ENCODE measurements at places on chromosomes 5 and 9.

- no peak for DNase-seq
Observed at GRCh38 chr5:115377468-115378217, 81.2 kb upstream of the CCDC112 start.

DNA sequence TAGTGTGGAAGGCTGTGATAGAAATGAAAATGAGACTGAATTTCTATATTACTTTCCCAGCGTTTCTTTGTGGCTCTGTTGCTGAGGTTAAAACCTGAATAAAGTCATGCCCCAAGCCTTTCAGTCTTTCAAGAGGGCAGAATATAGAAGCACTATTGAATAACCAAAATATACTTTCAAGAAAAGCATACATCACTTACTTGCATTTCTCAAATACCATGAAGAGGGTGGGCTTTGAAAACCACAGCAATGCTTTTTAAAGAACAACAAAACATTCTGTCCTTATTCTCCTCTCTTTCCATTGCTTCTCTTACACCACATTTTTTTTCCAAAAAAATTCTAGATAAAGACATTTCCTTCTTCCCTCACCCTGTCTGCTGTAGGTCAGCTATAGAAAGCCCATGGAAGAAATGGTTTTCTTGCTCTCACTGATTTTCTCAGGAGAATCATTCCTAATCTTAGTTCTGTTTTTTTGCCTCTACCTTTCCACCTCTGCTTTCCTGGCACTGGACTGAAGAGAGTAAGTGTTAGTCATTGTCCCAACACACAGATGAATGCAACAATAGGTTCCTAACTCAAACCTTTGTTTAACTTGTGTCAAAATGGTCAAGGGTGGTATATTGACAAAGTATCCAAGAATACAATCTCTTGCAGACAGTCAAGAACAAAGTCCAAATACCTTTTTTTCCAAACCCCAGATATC lies 51.6 kb downstream of the NUDT12 start:
- DNase-seq: no peak

- DNase-seq: no peak
Observed at GRCh38 chr9:82457891-82458290, 469.3 kb downstream of the SPATA31D1 start.

DNA sequence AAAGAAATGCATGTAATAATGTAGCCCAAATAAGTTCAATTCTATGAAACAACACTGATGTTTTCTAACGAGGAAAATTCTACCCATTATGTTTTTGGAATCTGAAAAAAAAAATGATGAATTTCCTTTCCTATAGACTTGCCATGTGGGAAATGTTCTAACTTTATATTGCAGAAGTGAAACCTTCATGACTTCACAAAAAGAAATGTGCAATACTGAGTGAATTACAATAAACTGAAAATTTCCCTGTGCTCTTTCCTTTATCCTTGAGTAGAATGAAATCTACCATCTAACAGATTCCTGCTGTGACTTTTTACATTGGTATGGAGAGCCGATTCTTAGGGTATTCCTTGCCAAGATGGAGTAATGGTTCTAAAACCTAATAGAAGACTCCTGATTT lies 1622.5 kb downstream of the MAT2B start:
- DNase-seq: no peak

DNA sequence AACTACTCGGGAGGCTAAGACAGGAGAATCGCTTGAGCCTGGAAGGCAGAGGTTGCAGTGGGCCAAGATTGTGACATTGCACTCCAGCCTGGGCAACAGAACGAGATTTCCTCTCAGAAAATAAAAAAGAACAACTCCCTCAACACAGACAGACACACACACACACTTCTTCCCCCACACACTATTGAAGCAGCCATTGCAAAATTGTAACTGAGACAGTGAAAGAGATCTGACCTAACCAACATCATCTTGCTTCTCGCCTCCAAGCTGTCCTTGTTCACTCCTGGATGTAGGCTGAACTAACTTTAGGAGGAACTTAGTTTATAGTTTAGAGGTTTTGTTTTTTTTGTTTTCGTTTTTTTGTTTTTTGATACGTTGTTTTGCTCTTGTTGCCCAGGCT lies 13.0 kb upstream of the PLIN2 start:
- no peak for DNase-seq

DNA sequence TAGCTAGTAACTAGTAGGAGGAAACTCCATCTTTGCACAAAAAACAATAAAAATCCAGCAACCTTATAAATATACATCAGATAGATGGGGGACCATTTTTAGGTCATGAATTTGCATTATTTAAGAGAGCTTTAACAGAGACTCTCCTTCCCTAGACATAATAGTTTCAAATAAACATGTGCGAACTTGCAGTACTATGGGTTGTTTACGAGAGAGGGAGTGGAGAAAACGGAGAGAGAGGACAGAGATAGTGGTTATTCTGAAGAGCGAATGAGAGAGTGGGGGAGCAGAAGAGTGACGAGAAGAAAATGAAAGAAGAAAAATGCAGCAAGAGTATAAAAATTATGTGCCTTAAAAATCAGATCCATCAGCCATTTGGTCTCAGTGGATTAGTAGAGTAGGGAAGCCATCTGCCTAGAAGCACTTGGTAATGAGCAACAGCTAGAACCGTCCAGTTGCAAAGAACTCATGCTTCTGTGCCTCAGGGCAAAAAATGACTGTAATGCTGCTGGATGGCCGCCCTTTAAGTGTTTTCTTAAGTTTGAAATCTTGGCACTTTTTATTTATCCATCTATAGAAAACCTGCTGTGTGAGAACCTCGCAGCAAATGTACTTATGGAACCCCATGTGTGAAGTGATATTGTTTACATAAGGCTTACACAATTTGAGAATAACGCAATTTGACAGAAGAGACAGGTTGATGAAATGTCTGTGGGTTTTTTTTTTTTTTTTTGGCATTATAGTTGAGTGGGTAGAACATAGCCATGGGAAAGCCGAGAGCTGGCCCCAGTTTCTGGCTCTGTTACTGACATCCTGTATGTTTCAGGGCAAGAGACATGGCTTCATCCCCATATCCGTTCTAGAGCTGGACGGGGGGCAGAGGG lies 95.6 kb upstream of the ZNF608 start:
- DNase-seq: no peak

DNA sequence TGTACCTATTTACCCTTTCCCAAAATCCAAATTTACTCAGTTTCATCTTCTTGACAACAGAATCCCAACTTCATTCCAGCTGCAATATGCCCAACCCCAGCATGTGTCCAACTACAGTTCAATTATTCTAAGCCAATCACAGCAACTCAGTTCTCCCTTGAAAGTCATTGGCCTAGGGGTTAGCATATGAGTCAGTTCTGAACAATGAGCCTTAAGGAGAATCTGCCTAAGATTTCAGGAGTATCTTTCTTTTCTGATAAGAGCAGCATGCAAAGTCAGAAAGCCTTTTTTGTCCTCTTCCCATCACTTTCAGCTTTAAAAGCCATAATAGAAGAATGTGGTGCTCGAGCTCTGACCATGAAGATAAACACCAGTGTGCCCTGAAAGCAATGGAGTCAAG lies 44.4 kb upstream of the RASGRF2 start:
- no peak for DNase-seq
